ENCODE measurements at places on chromosomes 7 and 10.

- no peak for DNase-seq
Measured at GRCh38 chr7:55058314-55058713, 39.5 kb downstream of the EGFR start.

DNA sequence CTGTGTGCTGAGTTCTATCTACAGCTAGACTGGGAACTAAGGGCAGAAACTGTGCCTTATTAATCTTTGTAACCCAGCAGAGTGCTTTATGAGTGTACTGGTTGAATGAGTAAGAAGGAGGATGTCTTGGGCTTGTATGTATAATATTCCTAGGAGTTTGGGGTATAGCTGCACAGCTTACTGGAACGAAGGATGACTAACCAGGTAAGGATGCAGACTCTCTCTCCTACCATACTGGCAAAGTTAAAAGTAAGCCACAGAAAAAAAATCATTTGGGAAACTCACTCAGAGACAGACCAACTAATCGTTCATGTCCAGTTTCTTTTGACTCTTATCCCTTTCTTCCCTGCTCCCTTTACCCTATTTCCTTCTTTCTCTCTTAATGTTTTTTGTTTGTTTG is 1.4 kb upstream of the DHTKD1 start:
- no peak for DNase-seq

- DNase-seq, result no peak
Measured at GRCh38 chr7:158309868-158310763, 277.5 kb downstream of the PTPRN2 start.

DNA sequence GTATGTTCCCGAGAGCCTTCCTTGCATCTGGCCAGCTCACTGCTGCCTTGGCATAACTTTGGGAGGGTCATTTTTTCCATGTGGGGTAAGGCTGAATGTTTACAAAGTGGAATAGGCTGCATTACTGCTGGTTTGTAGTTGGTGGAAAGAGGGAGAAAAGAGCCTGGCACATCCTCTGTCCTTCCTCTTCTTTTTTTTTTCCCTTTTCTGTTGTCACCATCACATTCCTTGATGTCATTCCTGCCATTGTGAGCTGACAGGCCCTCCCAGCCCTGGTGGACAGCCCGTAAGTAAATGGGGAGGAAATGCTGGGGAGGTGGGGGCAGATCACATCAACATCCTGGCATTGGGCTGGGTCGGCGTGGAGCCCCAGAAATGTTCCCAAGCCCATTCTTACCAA is at the start of gene GARIN1A:
GARIN1A (plus strand) TSS at position 301 of the 400 bp plus-strand sequence. CDS start 106 bp downstream, outside the sequence.
- DNase-seq, result no peak

DNA sequence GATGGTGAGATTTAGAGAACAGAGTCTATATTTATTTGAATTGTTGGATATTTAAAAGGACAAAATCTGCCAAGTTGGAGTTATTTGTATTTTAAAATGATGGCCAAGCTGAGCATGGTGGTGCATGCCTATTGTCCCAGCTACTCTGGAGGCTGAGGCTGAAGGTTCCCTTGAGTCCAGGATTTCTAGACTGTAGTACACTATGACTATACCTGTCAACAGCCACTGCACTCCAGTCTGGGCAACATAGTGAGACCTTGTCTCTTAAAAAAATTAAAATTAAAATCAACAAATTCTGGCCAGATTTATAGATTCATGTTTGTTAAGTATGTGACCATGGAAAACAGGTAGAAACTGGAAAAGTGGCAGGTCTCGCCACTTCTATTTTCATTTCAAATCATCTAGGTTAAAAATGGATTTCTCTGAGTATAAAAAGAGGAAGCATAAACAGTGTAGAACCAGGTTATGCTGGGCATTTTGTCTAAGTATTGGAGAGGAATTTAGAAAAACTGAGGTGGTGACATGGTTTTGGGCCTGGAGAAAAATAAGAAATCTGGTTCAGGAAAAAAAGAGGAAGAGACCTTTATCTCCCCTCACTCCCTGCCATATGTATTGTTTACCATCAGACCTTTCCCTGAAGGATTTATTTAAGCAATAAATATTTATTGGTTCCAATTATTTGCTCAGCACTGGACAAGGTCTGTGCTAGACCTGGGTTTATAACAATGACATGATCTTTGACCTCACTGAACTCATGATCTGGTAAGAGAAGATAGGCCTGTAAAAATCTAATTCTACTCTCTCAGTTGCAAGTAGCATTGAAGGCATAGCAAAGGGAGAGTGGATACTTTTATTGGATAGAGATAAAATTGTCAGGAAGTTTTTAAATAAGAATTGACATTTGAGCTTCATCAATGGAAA is 134.2 kb downstream of the TSPAN12 start:
- DNase-seq, result no peak

- DNase-seq, result no peak
Measured at GRCh38 chr10:44828508-44829142, 82.5 kb upstream of the TMEM72 start.

GRCh38 chr7:4208086-4208485 is 474.0 kb upstream of the FOXK1 start:
- DNase-seq, result no peak

- DNase-seq, result peak; percentile 93
Measured at GRCh38 chr7:143205560-143206293, 16.1 kb upstream of the TAS2R40 start.

- DNase-seq, result peak; percentile 38
Measured at GRCh38 chr10:48800007-48800675, 115.5 kb downstream of the WDFY4 start.

- DNase-seq, result no peak
Measured at GRCh38 chr10:95606922-95607321, 45.8 kb upstream of the SORBS1 start.

DNA sequence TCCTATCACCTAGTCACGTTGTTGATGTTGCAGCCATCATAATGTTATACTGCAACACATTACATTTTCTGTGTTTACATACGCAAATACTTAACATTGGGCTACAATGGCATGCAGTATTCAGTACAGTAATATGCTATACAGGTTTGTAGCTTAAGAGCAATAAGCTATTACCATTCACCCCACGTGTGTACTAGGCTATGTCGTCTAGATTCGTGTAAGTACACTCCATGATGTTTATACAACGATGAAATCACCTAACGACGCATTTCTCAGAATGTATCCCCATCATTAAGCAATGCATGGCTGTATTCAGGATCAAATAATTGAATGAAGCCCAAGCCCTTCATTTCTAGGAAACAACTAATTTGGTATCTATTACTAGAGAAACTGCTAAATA is 43.4 kb upstream of the C1GALT1 start:
- DNase-seq, result no peak

DNA sequence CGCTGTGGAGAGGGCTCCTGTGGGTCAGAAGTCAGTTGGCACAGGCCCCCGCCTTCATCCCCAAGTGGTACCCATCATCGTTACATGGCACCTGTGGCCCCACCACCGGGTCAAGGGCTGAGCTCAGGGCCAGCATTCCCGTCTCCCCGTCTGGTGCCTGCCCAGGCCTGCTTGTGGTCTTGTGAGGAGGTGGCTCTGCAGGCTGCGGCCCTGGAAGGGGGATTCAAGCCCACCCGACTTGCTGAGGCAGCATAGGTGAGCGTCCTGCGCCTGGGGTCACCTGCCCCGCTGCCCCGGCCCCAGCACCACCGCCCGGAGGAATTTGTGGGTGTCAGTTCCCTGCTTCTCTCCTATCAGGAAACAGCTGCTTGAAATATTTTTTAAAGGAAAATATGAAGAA is 53.0 kb upstream of the EN2 start:
- DNase-seq, result no peak

DNA sequence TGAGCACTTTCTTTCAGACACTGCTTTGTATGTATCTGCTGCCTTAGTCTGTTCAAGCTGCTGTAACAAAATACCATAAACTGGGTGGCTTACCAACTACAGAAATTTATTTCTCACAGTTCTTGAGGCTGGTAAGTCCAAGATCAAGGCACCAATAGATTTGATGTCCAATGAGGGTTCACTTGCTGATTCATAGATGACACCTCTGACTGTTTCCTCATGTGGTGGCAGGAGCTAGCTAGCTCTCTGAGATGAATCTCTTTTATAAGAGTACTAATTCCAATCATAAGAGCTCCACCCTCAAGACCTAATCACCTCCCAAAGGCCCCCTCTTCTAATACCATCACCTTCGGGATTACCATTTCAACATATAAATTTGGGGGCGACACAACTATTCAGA is 76.6 kb upstream of the ADO start:
- DNase-seq, result no peak

- DNase-seq, result no peak
Measured at GRCh38 chr7:40276061-40276460, 141.3 kb downstream of the SUGCT start.

GRCh38 chr10:32376771-32377170 is 29.8 kb upstream of the EPC1 start:
- no peak for DNase-seq

GRCh38 chr10:47042780-47043750 is 131.8 kb downstream of the PTPN20 start:
- no peak for DNase-seq

GRCh38 chr10:124010563-124011131 is 82.8 kb downstream of the CHST15 start:
- no peak for DNase-seq

DNA sequence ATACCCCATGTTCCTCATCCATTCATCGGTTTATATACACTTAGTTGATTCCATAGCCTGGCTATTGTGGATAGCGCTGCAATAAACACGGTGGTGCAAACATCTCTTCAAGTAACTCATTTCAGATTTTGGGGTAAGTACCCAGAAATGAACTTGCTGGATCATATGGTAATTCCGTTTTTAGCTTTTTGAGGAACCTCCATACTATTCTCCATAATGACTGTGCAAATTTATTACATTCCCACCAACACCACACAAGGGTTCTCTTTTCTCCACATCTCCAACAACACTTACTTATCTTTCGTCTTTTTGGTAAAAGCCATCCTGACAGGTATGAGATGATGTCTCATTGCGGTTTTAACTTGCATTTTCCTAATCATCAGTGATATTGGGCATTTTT is 3.7 kb downstream of the NPFFR1 start:
- DNase-seq, result no peak

DNA sequence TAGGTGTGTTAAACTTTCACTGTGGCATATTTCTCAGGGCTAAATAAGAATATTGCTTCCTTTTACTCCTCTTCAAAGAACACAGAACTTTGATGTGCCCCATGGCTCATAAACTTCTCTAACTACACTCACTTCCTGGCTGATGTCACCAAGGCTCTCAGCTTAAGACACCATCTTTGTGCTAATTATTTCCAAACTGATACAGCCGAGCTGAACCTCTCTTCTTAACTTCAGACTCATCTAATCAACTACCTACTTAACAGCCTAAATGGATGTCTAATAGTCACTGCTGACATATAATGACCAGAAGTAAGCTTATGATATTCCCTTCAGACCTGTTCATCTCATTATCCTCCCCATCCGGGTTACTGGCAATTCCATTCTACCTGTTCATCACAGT is 3.6 kb downstream of the C10orf67 start:
- no peak for DNase-seq

DNA sequence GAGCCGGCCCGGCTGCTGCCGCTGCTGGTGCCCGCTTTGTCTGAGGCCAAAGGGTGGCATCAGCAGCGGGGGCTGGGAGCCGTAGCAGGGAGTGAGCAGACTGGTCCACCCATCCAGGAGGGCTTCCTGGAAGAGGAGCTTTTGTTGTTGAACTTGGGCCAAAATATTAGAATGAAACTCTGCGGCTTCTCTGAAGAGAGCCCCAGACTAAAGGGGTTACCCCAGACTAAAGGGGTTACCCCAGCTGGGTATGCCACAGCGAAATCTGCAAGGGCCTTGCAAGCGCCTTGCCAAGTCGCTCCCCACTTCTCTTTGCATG is 154.7 kb upstream of the ZMIZ1 start:
- DNase-seq, result no peak

DNA sequence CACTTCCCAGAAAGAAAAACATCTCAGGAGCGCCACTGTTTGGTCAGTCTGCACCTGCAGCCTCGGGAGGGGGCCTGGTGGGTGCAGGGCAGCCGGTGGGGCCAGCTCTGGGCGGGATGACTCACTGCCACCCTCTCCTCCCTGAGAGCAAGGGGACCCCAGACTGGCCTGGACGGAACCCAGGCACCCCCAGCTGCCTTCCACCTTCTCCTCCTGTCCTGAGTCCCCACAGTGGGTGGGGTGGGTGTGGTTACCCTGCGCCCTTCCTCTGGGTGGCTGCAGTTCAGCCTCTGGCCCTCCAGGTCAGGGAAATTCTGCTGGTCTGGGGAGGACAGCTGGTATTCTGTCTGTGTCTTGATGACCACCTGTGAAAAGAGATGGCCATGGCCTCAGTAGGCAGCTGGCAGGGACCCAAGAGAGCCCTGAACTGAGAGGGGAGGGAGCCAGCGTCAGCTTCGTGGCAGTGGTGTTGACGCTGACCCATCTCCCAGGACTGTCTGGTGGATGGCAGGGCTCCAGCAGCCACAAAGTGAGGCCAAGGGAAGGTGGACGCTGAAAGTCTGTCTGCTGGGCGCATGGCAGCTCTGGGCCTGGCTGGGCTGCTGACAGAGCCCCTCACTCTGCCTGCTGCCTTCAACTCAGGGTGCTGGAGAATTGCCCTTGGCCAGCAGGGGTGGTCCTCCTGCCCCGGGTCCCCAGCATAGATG is 8.9 kb downstream of the CALY start:
- no peak for DNase-seq

DNA sequence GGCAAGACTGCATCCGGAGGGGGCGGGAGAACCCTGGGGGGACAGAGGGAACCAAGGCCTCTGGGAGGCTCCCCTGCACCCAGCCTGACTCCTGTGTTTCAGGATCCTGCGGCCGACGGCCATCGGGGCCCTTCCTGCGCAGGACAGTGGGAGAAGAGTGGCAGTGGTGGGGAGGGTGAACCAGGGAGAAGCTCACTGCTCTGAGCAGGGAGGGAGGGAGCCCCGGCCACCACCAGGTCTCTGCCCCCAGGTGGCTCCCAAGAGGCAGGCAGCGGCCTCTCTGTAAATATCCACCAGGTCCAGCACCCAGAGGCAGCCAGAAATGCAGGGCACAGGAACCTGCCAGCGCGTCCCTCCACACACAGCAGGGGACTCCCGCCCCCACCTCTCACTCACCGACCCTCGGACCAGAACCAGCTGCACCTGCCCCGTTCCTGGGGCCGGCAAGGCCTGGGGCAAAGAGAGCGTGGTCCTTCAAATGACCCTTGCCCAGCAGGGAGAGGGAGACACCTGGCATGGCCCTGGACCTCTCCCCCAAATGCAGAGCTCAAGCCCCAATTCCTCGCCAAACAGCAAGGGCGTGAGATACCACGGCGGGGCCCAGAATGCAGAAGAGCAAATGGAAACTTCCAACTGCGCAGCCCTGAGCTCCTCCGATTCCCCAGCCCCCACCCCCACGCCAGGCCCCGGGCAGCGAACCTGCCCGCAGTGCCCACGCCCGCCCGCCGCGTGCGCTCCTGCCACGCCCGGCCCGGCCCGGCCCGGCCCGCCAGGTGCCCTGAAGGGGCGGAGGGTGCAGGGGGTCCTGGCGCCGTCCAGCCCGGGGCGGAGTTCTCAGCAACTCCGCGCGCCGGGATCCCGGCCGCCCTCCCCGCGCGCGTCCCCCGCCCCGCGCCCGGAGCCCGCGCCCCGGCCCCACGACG is 805 bp downstream of the RASGEF1A start:
- DNase-seq, result peak; percentile 66

All from common myeloid progenitor, CD34-positive (primary cell).